Sciatic nerve (tissue), 2 donors: ENCODE measurements at places on chromosomes 16 and 17. TPM values are rescaled to one million over a fixed set of nuclear protein-coding genes. Genes with fewer than 3 reads are reported as not detected.

Gene NUPR1
- total RNA-seq, result 99.3 TPM

Gene CFAP52
- total RNA-seq, result not detected

Gene CDR2
- total RNA-seq, result 31.1 TPM

Gene PSMB10
- total RNA-seq, result 35.3 TPM

Gene RNF166
- total RNA-seq, result 28.6 TPM

Gene HAS3
- total RNA-seq, result 2.7 TPM

Gene ARHGDIG
- total RNA-seq, result 0.94 TPM

Gene SMIM36
- not detected for total RNA-seq

Gene OR1E1
- total RNA-seq, result not detected
